ENCODE measurements at places on chromosomes 11 and 22.

DNA sequence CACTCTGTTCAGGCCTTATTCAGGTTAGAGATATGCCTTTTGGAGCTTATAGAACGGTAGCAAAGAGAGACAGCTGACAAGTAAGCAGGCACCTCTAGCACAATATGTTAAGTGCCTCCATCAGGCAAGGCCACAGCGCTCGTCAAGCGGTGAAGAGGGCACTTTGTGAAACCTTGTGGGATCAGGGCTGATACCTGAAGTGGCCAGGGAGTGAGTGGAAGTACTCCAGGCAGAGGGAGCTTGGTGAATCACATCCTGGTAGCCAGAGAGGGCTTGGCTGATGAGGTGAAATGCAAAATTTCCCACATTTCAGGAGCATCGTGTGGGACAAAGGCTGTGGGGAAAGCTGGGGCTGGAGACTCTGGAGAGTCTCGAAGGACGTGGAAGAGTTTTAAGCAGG, 87.4 kb downstream of the PKNOX2 start:
- DNase-seq = no peak

DNA sequence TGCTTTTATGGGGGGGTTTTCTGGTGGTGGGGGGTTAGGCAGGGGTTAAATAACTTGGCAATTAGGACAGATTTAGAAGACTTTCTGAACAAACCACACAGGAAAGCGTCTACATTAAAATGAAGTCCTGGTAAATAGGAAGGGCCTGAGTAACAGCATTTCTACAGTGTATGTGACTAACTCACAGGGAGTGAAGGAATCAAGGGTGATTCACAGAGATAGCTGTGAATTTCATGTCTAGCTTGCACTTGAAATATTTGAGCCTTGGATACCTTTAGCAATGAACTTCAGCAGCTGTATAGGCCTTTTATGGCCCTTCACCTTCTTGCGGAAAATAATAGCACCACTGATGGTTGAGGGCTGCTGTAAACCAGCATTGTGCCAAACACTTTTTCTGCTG, 26.1 kb upstream of the LDHA start:
- peak; percentile 9 for DNase-seq

DNA sequence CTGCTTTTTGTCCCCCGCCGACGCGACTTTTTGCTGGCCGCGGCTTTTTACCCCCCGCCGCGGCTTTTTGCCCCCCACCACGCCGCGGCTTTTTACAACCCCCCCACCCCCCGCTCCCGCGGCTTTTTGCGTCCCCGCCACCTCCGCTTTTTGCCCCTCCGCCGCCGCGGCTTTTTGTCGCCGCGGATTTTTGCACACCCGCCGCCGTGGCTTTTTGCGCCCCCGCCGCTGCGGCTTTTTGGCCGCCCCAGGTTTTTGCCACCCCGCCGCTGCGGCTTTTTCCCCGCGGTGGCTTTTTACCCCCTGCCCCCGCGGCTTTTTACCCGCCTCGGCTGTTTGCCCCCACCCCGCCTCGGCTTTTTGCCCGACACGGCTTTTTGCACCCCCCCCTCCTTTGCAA, 205.5 kb downstream of the CCT8L2 start:
- DNase-seq = no peak

- no peak for DNase-seq
Measured at GRCh38 chr11:69982690-69983570, 95.2 kb upstream of the ANO1 start.

GRCh38 chr11:12862696-12863469, 146.2 kb upstream of the RASSF10 start:
- DNase-seq = peak; percentile 67

GRCh38 chr11:118318124-118318523, 13.6 kb downstream of the CD3E start:
- no peak for DNase-seq

DNA sequence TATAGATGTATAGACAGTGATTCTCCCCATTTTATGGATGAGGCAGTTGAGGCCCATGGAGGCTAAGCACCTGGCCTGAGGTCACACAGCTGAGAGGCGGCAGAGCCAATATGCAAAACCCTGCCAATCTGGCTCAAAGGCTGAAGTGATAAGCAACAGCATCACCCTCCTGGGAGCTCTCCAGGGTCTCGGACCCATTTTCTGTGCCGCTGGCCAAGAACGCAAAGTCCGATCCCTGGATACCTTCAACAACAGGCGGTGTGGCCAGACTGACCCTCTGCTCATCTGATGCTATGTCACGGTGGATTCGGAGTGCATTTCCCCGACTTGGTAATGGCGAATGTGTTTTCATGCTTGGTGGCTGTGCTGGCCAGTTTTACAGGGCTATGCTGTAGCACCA, 595.0 kb downstream of the TBC1D22A start:
- no peak for DNase-seq

DNA sequence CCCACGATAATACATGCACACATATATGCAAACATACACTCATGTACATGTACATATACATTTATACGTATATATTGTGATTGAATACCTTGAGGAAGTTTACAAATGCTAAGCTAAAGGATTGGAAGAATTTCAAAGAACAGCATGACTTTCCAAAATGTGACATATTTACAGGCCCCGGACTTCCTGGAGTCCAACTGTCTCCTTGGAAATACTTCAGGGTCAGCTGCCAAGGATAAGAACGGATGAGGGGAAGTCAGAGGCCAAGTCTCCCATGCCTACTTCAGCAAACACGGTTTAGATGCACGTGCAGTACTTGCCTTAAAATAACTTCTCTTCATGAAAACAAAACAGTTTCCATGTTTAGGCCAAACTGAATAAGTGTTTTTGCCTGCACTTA, 213.6 kb downstream of the DYNC2H1 start:
- DNase-seq = no peak

- DNase-seq = no peak
Measured at GRCh38 chr11:69488543-69488940, 7.1 kb downstream of the LINC01488 start.

- DNase-seq = no peak
Measured at GRCh38 chr11:10439924-10440323, 15.1 kb upstream of the AMPD3 start.

- DNase-seq = no peak
Measured at GRCh38 chr11:41382927-41383326, 76.5 kb downstream of the LRRC4C start.

DNA sequence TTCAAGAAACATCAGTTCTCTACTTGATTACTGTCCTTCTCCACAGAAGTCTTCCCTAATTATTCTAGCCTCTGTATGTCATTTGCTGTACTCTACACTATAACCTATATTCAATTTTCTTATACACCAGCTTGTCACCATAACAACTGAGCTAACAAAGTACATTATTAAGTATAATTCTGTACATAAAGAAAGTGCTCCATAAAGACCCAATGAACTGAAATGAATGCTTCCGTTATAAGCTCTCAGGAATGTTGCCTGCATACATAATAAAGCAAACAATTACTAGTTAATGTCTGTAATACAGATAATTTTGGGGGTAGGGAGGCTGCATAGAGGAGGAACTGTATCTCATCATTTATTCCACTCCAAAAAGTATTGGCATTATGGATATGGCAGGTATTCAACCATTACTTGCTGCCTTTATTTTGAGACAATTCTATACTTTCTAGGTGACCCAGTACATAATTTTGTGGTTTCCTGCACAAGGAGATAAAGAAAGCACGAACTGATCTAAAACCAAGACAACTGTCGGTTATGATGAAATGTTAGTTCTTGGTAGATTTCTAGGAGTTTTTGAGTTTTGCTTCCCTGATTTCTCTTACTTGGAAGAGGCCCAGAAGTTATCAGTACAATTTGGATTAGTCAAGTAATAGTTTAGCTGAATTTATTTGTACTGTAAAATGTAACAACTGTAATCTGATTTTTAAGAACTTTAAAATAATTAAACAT, 202.5 kb downstream of the SBF2 start:
- DNase-seq = no peak

GRCh38 chr11:2452321-2453012, 7.7 kb downstream of the KCNQ1 start:
- DNase-seq = no peak

DNA sequence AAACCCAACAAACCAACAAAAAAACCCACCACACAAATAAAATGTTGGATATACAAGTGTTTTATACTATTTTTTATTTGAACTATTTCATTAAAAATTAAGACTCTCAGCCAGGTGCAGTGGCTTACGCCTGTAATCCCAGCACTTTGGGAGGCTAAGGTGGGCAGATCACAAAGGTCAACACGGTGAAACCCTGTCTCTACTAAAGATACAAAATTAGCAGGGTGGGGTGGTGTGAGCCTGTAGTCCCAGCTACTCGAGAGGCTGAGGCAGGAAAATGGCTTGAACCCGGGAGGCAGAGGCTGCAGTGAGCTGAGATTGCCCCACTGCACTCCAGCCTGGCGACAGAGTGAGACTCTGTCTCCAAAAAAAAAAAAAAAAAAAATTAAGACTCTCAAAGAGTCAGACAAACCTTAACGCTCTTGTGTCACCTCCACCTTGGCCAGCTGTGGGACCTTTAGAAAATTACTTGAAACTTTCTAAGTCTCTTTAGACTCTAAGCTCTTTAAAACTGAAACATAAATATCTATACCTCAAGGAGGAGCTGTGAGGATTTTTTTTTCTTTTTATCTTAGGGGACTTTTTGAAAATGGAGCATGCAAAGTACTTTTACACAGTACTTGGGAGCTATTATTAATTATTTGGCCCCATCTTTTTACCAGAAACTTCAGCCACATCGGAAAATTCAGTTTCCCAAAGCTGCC, 68.4 kb upstream of the CLNS1A start:
- DNase-seq = no peak

DNA sequence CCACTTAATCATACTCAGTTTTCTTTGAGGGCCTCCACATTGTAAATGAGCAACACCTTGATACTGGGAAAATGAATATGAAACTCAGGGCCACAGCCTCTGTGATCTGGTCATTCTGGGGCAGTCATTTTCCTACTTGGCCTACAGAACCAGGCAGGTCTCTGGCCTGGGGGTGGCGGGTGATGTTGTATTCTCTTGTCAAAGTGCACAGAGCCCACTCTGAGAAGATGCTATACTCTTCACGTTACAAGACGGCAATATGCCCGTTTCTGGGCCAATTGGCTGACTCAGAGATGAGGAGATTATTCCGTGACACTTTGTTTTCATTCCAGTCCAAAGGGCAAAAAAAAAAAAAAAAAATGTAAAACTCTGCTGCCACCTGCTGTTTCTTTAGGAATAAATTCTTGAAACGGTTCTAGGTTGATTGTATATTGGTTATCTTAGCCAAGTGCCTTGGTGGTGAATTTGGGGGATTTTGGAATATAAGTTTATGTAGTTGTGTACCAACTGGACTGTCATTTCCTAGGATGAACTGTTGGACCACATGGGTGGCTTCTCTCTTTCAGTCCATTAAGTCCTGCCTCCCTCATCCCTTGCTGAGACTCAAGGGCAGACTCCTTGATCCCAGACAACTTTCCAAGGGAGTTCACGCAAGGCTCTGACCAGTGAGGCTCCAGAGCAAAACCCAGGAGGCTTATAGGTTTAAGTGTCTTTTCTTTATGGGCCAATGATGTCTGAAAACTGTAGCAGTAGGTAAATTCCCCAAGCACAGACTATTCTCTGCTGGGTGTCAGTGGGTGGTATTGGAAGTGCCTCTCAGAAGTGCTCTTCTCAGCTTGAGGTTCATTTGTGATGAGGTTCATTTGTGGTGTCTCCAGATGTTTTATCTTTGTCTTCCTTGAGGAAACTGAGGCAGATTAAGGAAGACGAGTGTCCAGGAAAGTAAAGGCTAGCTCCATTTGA, 18.2 kb downstream of the ADM start:
- peak; percentile 72 for DNase-seq

- no peak for DNase-seq
Measured at GRCh38 chr11:133827556-133827955, 17.8 kb downstream of the SPATA19 start.

DNA sequence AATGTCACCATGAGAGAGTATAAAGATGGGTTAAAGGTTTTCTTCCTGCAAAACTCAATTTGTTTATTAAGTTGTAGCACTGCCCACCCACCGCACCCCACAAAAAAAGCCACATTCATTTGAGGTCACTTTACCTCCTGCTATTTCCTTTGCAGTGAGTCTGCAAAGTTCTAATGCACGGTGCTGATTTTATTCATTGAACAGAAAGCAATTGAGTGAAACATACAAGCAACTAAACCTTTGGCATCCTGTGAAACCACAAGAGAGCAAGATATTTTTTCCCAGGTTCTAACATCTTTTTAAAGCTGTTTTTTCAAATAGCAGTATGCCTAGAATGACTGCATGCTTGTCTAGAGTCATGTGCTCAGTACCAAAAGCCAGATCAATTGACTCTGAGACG, 39.0 kb downstream of the RRAS2 start:
- no peak for DNase-seq

- DNase-seq = no peak
Measured at GRCh38 chr11:65858681-65859087, 704 bp upstream of the CFL1 start.

GRCh38 chr22:41770715-41771468, 29.6 kb upstream of the CCDC134 start:
- no peak for DNase-seq

DNA sequence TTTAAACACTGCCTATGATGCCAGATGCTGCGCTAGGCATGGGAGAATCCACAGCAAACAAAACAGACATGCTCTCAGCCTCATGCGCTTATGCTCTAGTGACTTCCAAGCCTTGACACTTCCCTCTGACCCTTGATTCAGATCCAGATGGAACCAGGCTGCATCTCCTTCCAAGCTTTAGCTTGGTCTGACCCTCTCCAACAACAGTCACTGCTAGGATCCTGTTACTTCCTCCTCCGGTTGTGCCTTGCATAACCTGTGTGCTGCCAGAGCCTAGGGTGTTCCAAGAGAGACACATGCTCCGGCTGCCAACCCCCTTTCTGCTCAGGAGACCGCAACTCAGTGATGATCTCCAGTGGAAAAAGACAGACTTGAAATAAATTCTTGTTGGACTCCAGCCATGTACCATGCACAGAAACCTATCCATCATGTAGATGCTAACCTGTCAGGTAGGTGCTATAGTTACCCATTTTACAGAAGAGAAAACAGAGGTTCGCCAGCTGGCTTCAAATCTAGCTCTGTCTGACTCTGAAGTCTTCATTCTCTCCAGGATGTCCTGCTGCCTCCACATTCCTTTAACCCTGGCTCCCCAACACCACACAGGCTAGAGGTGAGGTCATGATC, 136.3 kb upstream of the TEAD1 start:
- no peak for DNase-seq

DNA sequence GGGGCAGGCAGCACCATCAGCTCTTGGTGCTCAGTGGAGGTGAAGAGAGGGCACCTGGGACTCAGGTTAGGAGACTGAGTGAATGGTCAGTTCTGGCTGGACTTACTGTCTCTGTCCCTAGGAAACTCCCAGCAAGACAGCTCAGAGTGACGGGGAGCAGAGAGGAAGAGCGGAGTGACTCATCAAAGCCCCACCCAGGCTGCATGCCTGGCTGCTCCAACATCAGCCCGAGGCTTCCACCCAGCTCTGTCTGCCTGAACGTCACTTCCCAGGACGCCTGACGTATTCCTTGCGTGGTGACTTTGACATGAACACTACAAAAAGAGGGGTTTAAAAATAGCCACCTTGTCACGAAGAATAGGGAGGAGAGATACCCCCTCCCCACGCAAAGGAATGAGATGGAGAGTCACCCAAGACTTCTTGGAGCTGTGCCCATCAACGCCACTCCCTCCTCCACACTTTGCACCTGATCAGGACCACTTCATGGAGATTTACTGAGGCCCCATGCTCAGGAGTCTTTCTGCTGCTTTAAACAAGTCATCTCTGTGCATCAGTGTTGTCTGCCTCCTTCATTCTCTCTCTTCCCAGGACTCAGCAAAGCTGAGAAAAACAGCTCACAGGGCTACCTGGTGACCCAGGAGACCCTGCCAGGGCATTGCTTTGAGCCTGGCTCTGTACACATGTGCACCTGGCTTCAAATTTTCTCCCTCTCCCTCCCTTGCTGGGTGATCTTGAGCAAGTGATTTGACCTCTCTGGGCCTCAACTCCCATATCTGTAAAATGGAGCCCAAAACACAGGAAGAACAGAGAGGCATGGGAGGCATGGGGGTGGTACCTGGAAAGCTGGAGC, 83.1 kb downstream of the MN1 start:
- peak; percentile 82 for DNase-seq
